ENCODE measurements at places on chromosomes 1 and 21.

DNA sequence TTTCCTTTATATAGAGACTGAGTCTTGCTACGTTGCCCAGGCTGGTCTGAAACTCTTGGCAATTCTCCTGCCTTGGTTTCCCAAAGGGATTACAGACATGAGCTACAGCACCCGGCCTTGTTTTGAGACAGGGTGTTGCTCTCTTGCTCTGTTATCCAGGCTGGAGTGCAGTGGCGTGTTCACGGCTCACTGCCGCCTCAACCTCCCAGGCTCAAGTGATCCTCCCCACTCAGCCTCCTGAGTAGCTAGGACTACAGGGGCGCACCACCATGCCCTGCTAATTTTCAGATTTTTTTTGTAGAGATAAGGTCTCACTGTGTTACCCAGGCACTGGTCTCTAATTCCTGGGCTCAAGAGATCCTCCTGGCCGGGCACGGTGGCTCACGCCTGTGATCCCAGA, 14.8 kb downstream of the LCK start:
- DNase-seq = no peak

GRCh38 chr1:36084497-36085115, 712 bp downstream of the TEKT2 start:
- no peak for DNase-seq

- DNase-seq = no peak
These were observed 741.0 kb upstream of the NCAM2 start for GRCh38 chr21:20257052-20257740.

- no peak for DNase-seq
These were observed 28.6 kb upstream of the LRRC3 start for GRCh38 chr21:44426663-44427191.

DNA sequence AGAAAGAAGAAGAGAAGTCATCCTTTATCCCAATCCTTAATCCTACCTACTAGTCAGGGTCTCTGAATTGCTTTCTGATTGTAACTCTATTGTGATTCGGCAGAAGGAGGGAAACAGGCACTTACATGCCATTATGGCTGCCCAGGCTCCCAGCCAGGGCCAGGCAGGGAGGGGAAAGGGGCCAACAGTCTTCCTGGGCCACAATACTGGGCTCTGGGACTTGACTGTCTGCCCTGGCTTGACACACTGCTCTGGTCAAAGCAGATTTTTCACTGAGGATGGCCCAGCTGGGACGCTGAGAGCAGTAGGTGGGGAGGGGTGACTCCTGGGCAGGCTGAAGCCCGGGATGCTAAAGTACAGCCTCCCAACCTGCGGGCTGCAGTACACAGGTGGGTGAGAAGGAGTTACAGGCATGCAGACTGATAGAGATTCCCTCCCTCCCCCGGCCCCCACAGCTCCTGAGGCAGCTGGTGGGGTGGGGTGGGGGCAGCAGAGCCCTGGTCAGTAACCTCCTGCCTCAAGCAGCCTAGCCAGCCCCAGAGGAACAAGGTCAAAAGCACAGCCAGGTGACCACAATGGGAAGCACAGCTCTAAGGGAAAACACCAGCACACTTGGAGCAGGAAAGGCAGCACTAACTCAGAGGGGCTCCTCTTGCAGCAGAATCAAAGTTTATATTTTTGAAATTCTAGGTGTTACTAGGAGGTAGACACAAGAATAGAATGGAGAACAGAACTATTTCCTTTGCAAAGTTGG, 25.3 kb downstream of the KCND3 start:
- no peak for DNase-seq

DNA sequence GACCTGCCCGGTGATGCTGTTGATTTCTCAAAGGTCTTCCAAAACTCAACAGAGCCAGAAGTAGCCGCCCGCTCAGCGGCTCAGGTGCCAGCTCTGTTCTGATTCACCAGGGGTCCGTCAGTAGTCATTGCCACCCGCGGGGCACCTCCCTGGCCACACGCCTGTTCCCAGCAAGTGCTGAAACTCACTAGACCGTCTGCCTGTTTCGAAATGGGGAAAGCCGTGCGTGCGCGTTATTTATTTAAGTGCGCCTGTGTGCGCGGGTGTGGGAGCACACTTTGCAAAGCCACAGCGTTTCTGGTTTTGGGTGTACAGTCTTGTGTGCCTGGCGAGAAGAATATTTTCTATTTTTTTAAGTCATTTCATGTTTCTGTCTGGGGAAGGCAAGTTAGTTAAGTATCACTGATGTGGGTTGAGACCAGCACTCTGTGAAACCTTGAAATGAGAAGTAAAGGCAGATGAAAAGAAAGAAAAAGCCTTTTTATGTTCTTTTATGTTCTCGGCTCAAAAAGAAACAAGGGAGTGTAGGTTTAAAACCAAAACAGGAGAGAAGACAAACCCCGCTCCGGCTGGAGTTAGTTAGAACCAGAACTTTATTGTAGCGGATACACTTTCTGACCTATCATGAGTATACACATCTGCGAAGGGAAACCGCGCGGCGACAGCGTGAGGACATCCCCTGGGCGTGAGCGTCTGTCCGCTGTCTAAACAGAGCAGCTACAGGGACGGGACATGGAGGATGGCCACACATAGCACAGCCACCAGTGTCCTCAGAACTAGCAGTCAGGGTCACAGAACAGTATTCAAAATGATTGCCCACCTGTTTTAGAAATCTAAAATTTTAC, 77.1 kb downstream of the PIK3CD start:
- no peak for DNase-seq

- no peak for DNase-seq
These were observed 21.1 kb upstream of the ZRANB2 start for GRCh38 chr1:71101839-71102376.

DNA sequence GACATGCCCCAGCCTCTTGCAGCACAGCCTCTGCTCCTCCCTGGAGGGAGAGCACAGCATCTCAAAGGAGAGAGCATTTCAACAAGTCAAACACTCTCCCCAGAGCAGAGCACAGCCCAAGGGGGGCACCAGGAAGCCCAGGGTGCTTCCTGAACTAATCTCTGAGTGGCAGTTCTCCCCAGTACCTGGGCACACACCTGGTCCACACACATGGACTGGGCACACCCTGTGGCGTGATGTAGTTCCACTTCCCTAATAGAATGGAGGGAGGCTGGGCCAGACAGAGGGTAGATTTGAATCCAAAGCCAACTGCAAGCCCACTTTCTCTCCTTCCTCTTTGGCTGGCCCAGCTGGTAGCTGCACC, 55.5 kb downstream of the CD46 start:
- DNase-seq = no peak

GRCh38 chr1:151907363-151908139, 1.8 kb downstream of the THEM4 start:
- no peak for DNase-seq

- DNase-seq = no peak
These were observed 14.7 kb downstream of the UCK2 start for GRCh38 chr1:165842023-165842670.

GRCh38 chr1:78040484-78041089, 5.2 kb upstream of the GIPC2 start:
- DNase-seq = no peak

GRCh38 chr1:17075470-17076255, 21.8 kb upstream of the SDHB start:
- DNase-seq = no peak

- peak; percentile 10 for DNase-seq
These were observed 38.9 kb upstream of the DMRTB1 start for GRCh38 chr1:53420341-53420740.

DNA sequence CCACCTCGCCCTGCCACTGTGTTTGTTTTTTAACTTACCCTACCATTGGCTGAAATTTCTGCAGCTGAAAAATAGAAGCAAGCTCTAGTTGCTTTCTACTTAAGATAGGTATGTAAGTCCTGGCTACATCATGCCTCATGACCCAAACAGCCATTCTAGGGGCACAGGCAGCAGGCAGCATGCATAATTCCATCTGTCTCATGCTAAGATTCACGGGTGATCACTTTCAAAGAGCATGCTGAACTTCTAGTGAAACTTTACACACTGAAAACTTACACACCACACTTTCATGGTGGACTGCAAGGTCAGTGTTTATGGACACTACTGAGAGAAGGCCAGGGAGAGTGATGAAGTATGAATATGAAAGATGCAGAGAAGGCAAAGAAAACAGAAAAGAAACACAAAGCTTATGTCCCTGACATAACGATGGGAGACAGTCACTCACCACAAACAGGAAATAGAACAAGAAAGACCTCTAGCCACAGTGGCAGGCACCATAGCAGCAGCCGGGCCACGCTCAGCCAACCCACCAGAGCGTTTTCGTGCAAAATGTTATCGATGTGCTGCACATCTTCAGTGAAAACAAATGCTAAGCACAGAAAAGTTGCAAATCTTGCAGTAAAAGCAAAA, 102.3 kb upstream of the TIAM1 start:
- no peak for DNase-seq

DNA sequence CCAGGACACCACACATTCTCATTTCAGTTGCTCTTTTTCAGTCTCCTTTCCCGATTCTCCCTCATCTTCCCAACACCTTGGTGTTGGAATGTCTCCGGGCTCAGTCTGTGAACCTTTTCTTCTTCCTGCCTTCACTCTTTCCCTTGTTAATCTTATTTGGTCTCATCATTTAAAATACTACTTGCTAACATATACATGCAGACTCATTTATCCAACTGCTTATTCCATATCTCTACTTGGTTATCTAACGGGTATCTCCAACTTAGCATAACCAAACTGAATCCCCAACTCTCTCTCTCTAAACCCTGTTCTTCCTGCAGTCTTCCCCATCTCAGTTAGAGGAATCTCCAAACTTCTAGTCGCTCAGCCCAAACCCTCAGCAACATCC, 26.2 kb downstream of the RAB3B start:
- DNase-seq = no peak

DNA sequence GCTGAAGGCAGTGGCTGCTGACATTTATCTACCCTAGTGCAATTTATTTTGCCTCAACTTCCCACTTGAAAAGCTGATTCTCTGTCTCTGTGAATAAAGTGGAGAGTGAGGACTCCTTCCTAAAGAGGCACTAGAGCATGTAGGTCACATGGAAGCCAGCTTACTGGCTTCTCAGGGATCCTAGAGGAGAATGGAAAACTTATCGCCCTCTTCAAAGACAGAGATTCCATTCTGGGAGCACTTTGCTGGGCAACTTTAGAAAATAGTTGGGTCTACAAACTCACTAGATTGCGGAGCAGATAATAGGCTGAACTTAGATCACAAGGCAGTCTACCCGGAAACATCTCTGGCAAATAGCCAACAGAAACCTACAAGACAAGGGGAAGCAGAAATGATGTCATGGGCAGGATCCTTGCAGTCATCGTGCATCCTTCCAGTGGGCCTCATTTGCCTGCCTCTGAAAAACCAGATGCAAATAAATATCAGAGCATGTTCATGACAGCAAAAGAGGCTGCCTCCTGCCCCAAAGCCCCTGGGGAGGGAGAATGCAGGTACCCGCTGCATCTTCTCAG, 104.8 kb upstream of the BARHL2 start:
- no peak for DNase-seq

DNA sequence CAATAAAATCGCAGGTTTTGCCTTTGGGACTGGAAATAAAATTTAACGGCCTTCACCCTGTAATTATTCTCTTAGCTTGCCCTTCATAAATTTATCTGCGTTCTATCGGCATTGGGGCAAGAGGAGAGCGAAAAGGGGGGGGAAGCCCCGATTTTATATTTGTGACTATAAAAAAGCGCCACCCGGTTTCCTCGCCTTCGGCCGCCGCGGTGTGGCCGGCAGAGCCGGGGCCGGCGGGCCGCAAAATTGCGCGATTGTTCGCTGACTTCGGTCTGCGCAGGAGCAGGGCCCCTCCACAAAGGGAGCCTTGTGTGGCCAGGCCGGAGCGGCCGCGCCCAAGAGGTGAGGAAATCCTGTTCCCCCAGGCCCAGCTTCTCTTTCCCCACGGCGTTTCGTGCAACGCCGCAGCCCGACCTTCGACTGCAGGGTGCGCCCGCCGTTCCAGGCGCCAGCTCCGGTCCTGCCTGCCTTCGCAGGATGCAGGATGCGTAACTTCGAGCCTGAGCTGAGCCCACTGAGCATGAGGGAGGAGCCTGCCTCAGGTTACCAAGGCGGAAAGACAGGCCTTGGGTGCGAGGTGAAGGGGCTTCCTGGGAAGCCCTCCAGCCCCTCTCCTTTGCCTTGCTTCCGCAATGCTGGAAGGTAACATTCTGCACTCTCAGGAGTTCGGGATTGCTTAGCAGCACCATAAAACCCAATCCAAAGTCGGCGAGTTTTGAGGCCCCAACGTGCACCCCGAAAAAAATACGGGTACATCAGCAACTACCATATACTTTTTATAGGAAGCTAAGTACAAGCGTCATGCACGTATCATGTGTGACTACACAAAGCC, 4.9 kb upstream of the TBX15 start:
- no peak for DNase-seq

GRCh38 chr1:55926906-55927471, 652.4 kb downstream of the PLPP3 start:
- DNase-seq = no peak

- DNase-seq = no peak
These were observed 10.3 kb downstream of the PRKCZ start for GRCh38 chr1:2060535-2060934.

- no peak for DNase-seq
These were observed 147.3 kb downstream of the CLIC6 start for GRCh38 chr21:34815831-34816705.

DNA sequence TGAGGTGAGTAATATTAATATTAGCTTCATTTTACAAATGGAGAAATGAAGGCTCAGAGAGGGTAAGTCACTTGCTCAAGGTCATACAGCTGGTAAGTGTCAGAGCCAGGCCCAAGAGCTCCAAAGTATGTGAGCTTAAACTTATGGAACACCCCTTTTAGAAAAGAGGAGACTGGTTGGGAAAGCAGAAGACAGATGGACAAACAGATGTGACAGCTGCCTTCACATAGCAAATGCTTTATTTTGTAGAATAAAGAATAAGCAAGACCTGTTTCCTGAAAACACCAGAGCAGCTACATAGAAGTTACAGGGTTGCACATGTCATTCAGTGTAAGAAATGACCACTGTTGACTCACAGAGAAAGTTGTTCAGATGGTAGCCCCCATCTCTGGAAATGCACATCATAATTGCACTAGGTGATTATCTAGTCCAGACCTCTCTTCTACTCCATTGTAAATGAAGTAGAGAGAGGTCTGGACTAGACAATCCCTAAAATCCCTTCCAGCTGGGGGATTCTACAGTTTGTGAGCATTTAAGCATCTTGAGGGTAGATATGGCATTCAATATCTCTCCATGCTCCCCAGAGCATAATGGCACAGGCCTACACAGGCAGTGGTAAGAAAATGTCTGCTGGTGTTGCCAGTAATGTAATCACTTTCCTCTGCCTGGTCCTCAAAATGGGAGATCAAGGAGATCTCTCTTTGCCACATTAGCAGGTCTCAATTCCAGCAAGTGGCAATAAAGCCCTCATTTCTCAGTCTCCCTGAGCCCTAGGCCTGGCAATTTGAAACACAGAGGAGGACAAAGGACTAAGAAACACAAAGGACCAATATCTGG, 188.2 kb upstream of the FGGY start:
- no peak for DNase-seq

- DNase-seq = no peak
These were observed 356.6 kb downstream of the HHAT start for GRCh38 chr1:210685295-210685650.

DNA sequence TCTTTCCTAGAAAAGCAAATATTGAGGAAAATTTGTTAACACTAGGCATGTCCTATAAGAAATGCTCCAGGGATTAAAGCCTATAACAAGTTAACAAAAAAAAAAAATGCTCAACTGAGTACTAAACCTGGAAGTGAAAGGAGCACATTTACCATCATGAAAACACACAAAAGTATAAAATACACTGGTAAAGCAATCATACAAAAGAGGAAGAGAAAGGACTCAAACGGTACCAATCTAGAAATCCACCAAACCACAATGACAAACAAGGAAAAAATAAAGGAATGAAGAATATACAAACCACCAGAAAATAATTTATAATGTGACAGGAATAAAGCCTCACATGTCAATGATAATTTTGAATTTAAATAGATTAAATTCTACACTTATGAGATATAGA, 21.2 kb downstream of the CD1E start:
- no peak for DNase-seq

All from fibroblast of skin of left biceps (primary cell).